Thymus (tissue), 14 donors: ENCODE measurements at places on chromosomes 5 and 9. TPM values are rescaled to one million over a fixed set of nuclear protein-coding genes. Genes with fewer than 3 reads are reported as not detected.

DNA sequence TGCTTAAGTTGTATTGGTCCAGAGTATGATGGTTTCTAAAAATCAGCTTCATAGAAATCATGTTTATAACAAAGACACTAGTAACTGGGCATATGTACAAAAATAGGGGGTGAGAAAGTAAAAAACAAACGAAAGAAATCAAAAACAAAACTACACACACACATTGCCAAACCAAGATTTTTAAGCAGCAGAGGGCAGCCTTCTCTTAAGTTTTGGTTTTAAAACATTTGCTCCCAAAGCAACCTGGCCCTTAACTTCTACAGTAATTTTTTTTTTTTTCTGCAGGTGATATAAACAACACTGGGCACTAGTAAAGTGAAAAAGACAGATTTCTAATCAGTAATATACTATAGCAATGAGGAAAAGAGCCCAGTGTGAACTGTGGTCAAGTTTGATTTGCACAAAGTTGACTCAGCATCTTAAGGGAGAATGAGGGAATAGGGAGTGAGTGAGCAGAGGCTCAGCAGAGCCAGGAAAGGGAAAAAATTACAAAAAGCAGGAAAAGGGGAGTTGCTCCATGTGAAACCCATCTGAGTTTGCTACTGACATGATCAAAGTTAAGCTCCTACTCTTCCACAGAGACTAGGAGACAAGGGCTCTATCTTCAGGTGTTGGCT lies 13.4 kb upstream of the GAPT start:
- DNase-seq: peak; percentile 40

Gene IFNA13
- not detected for total RNA-seq

GRCh38 chr5:142248853-142249462 lies 75.9 kb downstream of the SPRY4 start:
- no peak for DNase-seq

Gene SPINK1
- total RNA-seq: 1.5 TPM

DNA sequence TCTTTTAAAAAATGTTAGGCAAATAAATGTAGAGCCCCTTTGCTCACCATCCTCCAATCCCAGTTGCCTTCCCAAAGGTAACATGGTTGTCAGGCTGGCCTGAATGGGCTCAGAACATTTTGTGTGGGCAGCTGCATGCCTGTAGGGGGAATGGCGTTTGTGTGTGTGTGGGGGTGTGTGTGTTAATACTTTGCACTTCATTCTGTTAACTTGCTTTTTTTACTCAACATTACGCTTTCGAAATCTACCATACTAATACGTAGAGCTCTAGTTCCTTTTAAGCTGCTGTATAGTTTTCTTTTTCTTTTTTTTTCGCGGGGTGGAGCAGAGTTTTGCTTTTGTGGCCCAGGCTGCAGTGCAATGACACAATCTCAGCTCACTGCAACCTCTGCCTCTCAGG lies 14.0 kb downstream of the MYOZ3 start:
- no peak for DNase-seq

Gene NSA2
- total RNA-seq: 224 TPM

Gene PCDHA4
- total RNA-seq: 0.05 TPM

DNA sequence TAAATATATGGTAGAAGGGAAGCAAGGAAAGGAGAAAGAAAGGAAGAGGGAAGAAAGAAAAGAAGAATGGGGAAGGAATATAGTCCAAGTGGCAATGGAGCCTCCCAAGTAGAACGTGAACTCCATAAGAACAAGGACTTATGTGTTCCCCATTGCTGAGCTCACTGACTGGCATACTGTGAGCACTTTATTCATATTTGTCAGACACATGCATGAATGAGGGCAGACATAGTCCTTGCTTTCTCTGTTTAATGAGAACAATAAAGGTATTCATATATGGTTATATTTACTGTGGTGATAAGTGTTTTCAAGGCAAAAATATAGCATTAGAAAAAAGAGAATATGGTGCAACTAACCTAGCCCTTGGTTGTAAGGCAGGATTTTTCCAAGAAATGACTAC lies 23.6 kb upstream of the HMHB1 start:
- DNase-seq: no peak

Gene SLC34A3
- total RNA-seq: not detected

GRCh38 chr9:131013771-131014676 lies 5.0 kb downstream of the LAMC3 start:
- DNase-seq: no peak

Gene C5orf52
- total RNA-seq: not detected

DNA sequence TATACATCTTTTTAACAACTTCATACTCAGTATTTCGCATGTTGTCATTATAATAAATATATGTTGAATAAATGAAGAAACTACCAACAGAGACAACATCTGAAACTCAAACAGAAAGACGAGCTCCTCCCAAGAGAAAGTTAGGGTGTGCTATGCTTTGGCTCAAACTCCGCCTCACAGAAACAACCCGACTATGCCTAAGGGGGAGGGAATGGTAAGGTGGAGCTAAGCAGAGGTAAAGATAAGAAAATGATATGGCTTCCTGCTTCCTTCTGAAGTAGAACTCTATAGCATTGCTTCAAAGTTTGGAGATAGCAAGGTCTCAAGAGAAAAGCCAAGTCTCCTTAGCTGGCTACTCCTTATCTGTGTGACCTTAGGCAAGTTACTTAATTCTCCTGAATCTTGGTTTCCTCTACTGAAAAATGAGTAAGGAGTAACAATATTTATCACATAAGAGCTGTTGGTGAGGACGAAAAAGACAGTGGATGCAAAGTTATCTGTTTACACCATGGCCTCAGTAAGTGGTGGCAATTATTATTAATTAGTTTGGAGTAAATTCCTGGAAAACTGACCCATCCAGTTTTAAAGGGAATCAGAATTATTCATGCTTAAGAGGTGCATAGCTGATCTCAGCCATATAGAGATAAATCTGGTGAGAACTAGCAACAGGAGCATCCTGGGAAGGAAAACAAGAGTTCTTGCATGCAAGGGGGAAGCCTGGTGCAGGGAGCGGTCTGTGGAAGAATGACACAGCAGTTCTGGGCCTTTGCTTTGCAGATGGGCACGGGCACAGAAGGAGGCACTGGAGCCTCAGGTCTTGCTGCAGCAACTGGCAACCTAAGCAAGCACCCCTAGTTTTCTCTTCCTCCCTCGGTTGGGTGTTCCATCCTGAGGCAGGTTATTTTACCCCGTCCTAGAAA lies 73.3 kb downstream of the GLIS3 start:
- no peak for DNase-seq

Gene RNF183
- total RNA-seq: 0.24 TPM

Gene OSTF1
- 54.8 TPM for total RNA-seq

GRCh38 chr9:38141746-38142591 lies 72.9 kb upstream of the SHB start:
- DNase-seq: no peak

- DNase-seq: no peak
These were observed 64.8 kb upstream of the SPTLC1 start for GRCh38 chr9:92180002-92180400.

DNA sequence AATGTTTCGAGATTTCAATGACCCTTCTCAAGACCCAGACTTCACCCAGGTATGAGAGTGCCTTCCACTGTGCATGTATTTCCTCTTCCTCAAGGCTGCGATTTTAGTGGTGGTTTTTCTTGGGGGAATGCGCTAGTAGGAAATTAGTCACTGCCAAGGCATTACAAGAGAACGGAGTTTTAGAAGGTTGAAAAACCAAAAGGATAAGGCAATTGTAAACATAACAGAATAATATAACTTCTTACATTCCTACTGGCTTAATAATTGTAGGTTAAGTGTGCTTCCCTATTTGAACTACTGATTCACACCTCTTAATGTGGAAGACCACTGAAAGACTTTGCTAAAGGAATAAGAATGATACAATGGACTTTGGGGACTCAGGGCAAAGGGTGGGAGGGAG lies 38.9 kb downstream of the ACO1 start:
- DNase-seq: no peak

- DNase-seq: no peak
These were observed 573.2 kb downstream of the CCDC171 start for GRCh38 chr9:16126042-16126441.

- DNase-seq: no peak
These were observed 314.7 kb downstream of the TLE1 start for GRCh38 chr9:81374459-81375186.

DNA sequence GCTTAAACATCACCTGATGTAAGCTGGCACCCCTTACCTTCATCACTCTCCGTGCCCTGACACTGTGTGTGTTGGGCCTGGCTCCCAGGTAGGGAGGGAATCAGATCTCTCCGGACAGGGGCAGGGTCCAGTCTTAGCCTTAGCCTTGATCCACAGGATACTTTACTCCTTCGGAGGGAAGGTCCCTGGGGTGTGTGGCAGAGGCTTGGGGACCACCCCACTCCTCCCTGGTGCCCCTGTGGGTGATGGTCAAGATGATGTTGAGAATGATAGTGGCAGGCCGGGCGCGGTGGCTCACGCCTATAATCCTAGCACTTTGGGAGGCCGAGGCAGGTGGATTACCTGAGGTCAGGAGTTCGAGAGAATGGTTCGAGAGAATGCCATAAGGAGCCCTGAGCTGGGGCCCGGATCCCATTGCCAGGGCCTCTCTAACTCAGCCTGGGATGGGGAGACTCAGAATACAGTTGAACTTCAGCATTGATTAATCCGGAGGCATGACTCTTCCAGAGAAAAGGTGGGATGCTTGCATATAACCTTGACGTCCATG lies 269.5 kb downstream of the HSPA4 start:
- DNase-seq: no peak

DNA sequence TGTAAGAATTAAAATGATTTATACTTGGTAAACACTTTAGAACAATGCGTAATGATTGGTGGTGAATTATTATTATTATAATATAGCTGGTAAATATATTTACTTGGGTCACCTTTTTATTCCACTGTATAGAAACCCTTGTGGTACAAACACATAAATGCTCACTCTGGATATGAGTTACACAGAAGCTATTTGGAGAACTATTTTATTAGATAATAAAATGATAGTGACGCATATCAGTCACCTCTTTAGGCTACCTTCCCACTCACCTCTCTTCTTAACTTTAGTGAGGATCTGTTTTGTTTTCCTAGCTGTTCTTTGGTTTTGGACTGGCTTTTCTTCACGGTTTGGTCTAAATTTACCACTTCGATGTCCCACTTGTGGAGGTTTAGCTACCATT lies 537.8 kb upstream of the DAP start:
- DNase-seq: no peak

Gene SLC36A2
- total RNA-seq: not detected

GRCh38 chr5:572398-573019 lies 39.6 kb upstream of the CEP72 start:
- no peak for DNase-seq

DNA sequence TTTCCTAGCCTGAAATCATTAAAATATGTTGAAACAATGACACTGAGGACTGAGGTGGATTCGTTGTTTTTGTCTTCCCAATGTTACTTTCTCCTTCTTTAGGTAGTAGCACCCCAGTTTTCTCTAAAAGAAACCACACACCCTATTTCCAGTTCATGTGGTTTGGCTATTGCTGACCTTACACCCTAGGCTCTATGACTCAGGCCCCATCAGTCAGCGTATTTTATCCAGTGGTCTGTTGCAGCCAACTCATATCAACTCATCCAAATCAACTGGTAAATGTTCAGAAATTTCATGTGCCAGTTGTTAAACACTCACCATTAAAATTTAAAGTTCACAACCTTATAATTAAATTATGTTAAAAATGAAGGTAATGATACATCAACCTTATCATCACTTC lies 44.6 kb upstream of the NFIB start:
- DNase-seq: no peak

DNA sequence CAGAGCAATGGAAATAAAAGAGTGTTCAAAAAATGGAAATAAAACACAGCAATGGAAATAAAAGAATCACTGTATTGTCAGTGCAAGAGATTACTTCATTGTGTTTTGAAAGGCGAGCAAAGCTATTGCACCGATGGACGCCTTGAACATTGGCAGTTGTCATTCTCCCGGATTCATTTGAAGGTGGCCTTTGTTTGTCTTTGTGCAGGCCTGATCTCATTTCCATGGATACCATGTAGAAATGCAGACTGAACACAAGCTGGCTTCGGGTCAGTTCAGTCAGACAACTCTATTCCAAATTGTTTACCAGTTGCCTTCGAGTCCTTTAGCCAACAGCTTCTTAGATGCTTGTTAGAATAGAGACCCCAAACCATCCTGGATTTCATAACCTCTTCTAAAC lies 8.3 kb downstream of the ITGA2 start:
- no peak for DNase-seq

DNA sequence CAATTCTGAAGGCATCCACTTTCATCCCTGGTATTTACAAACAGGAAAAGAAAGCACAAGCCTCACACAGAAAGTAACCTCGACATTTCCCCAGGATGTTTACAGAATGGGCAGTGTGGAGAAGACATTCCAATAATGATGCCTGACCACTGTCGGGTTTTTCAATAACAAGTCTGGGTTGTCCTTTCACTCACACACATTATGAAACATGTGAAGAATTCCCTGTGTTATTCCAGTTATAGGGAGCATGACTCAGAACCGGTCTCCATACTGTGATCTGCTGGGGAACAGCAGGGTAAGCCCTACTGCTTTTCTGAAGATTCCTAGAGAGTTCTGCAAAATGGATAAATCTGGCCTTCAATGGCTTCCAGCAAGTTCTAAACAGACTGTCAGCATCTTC lies 155.3 kb downstream of the ADAMTS12 start:
- no peak for DNase-seq

GRCh38 chr9:37262410-37262809 lies 142.0 kb downstream of the ZCCHC7 start:
- no peak for DNase-seq
